GM19239 (cell line): ENCODE measurements at places on chromosomes 11 and 22.

DNA sequence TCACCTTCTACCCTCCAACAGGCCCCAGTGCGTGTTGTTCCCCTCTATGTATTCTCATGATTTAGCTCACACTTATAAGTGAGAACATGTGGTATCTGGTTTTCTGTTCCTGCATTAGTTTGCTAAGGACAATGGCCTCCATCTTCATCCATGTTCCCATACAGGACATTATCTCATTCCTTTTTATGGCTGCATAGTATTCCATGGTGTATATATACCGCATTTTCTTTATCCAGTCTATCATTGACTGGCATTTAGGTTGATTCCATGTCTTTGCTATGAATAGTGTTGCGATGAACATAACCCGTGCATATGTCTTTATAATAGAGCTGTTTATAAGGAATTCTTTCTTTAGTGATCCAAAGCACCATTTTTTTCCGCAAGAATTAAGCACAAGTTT is 28.5 kb upstream of the TLCD5 start:
- DNase-seq, result no peak

- no peak for DNase-seq
Observed at GRCh38 chr11:2171591-2172003, at the start of gene TH. TSS of gene TH (minus strand) at chr11:2171815. CDS start at chr11:2171786, 29 bp downstream.

GRCh38 chr11:81203876-81204275 is 1529.8 kb downstream of the FAM181B start:
- no peak for DNase-seq

DNA sequence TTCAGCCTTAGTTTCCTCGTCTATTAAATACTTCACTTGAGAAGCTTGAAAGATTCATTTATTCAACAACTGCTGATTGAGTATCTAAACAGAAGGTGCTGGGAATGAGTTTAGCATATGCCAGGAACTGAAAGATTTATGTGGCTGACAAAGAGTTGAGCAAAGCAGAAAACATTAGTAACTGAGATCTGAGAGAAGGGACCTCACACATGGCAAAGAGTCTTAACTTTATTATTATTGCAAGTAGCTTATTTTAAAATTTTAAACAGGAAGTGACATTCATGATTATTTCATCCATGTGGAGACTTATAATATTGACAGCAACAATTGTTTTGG is 133.6 kb downstream of the CASP12 start:
- DNase-seq, result no peak

DNA sequence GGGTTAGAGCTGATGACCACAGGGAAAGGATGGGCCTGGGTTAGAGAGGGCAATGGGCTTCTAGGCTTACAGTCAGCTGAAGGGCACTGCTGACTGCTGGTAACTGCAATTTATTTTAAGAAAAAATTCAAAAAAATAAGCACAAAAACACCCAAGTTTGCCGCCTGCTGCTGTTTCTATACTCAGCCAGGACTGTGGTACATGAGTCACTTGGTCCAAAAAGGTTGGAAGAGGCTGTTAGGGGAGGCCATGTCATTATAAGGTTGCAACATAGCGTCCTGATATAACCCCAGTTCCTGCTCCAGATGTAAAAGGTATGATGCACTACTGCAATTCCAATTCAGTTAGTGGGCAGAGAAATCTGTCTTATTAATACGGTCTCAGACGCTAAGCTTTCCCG is 98.9 kb downstream of the ETS1 start:
- no peak for DNase-seq

GRCh38 chr22:45491841-45492240 is 10.8 kb upstream of the FBLN1 start:
- no peak for DNase-seq

DNA sequence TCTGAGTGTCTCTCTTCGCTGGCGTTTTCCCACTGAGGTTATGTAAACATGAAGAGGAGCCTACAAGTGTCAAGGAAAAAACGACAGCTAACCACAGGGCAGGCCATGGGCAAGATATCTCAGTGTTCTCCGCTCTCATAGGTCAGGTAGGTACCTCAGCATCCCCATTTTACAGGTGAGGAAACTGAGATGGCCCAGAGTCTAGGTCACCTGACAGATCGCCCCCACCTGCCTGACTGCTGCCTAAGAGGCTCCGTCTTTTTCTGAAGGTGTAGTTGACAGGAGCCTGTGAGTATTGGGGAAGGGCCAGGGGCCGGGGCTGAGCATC is 847 bp upstream of the NDUFA6 start:
- DNase-seq, result no peak

GRCh38 chr11:22508665-22509064 is 117.0 kb downstream of the FANCF start:
- no peak for DNase-seq

DNA sequence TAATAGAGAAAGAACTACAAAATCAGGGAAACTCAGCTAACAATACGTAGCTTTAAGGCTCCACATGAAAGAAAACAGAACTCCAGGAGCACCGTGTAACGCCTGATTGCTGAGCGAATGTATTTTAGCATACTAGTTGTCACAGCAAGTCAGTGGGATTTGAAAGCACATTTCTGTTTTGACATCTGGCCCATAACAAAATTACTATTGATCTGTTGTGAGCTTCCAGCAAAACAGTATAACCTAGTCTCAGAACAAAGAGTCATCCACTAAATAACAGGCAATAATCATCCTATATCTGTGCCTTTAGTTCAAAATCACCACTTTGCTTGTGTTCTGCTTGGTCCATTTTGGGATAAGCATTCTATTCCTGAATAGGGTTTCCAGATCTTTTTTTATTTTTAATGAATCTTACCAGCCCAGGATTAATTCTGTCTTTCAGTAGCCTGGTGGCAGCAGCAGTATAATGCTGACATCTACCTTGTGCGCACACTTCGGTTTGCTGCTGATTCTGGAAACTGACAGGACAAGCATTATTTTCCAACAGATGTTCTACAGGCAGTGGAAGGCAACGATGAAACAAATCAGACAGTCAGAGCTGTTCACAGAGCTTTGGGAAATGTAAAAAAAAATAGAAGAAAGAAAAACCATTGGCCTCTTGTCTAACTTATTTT is 66.2 kb downstream of the CADM1 start:
- DNase-seq, result no peak

- no peak for DNase-seq
Observed at GRCh38 chr22:17407643-17408042, 38.4 kb downstream of the CECR2 start.

- DNase-seq, result no peak
Observed at GRCh38 chr11:75813124-75813523, 1.9 kb upstream of the UVRAG start.

DNA sequence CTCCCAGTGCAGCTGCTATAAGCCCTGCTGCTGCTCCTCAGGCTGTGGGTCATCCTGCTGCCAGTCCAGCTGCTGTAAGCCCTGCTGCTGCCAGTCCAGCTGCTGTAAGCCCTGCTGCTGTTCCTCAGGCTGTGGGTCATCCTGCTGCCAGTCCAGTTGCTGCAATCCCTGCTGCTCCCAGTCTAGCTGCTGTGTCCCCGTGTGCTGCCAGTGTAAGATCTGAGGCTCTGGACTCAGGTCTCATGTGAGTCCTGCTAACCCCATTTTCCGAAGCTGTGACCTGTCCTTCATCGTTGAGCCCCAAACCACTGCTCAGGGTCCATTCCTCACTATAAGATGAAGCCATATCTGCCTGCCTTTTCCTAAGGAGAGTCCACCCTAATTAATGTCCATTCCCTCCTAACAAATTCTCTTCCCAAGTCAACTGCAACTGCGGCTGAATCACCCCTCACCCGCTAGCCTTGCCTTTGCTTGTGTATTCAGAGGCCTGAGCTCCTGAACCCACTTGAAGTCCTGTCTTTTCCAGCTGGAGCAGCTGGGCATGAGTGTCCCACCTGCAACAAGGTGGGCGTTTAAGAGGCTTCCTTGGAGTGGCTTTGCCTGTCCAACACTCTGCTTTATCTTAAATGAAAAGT is 626 bp downstream of the KRTAP5-7 start:
- no peak for DNase-seq

GRCh38 chr22:44326491-44326885 is 13.7 kb upstream of the SHISAL1 start:
- no peak for DNase-seq

GRCh38 chr11:122692444-122692843 is 36.9 kb downstream of the UBASH3B start:
- no peak for DNase-seq

- DNase-seq, result no peak
Observed at GRCh38 chr22:39317775-39318506, 1.5 kb downstream of the RPL3 start.

DNA sequence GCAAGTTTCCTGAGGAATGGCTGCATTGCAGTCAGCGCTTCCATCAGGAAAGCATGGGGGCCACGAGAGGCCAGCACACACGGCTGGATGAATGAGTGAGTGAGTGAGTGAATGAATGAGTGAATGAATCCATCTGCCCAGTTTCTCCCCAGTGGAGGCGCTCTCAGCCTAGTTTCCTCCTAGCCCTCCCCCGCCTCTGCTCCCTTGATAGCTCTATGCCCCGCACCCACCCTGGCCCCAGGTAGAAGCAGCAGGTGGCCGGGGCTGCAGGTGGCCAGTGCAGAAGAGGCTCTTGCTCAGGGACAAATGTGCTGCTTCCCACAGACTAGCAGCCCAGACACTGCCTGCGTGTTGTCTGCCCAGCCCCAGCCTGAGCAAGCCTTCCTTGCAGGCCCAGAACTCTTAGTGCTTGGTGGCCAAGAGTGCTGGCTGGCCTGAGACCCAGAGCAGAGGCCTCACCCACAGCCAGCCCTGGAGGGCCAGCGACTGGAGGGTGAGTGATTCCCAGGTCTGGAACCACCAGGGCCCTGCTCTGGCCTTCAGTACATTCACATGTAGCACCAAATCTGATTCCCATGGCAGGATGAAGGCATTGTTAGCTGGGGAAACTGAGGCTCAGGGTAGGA is 31.1 kb upstream of the PDGFB start:
- DNase-seq, result no peak

DNA sequence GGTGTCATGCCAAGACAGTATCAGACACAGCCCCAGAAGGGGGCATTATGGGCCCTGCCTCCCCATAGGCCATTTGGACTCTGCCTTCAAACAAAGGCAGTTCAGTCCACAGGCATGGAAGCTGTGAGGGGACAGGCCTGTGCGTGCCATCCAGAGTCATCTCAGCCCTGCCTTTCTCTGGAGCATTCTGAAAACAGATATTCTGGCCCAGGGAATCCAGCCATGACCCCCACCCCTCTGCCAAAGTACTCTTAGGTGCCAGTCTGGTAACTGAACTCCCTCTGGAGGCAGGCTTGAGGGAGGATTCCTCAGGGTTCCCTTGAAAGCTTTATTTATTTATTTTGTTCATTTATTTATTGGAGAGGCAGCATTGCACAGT is 14.6 kb downstream of the IL10RA start:
- no peak for DNase-seq

DNA sequence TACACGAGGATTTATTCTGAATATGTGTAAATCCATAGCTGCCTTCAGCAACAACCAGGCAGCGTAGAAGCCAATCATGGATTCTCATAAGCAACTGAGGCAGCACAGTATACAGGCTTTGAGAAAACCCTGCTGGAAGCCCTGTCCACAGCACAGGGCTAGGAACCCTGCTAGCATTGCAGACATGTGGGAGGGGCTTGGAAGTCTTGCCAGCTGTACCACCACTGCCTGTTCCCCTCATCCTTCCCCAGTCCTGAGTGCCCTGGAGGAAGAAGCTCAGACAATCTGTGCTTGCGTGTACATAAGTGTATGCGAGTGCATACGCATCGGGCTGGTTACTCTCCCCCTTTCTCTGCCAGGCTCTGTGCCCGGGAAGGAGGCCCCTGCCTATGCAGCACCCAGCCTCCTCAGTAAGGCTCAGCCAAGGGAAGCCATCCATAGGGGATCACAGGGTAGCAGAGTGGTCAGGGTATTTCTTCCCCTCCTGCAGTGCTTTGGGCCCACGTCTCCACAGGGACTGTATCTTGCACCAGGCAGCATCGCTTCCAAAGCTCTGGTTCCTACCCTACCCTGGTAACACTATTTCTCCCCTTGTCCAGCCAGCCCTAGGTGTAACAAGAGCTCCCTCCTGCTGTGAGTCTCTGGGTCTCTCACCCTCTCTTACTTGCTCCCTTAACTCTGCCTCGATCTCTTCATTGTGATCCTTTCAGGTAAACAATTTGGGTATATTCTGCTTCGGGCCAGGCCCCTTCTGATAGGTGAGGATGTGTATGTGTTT is 90.5 kb downstream of the GALNT18 start:
- DNase-seq, result no peak

DNA sequence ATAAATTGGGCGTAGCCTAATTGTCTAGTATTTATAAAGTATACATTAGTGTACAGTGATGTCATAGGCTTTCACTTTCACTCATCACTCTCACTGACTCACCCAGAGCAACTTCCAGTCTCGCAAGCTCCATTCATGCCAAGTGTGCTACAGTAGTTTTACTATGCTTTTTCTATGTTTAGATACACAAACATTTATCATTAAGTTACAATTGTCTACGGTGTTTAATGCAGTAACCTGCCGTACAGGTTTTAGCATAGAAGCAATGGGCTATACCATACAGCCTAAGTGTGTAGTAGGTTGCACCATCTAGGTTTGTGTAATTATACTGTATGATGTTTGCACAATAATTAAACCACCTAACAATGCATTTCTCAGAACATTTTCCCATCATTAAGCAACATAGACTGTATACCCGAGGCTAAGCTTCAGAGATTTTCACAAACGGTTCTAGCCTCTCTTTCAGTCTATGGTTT is 17.5 kb downstream of the OR9G1 start:
- DNase-seq, result no peak

DNA sequence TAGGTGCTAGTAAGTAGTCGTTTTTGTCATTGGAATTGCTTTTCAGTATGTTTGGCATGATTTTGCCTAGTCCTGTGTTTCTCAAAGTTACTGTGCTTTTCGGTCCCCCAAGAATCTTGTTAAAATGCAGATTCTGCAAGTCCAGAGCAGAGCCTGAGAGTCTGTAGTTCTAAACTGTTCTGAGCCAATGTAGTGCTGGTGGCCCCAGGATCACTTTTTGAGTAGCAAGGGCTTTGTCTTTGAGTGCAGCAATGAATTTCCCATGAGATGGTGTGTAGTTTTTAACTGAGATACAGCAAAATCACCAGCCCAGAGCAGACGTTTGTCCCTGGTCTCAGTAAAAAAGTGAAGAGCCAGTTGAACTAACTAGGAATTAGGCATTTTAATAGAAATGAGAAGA is 122.4 kb downstream of the NCAM1 start:
- DNase-seq, result no peak

DNA sequence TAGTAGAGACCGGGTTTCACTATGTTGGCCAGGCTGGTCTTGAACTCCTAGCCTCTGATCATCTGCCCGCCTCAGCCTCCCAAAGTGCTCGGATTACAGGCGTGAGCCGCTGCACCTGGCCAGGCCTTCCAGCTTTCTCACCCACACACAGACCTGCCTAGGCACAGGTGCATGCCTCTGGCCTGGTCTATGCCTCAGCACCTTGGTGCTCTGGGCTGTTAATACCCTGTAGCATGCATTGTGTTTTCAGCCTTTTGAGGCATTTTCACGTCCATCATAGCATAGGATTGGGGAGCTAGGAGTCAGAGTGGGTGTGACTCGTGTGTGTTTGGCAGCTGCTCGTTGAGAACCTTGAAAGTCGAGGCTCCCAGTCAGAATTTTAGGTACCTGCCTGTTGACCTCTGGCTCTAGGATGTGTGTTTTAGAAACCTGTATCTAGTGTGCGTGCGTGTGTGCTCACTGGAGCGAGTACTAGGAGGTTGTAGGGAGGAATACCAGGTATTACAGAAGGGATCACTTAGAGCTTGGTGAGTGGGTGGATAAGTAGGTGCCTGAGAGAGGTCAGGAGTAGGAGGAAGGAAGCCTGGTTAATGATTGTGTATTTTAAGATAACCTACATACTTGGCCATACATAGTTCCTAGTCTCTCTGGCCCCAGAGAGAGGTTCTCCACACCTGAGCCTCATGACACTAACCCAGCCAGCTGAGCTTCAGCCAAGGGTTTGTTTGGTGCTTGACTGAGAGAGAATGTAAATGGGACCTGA is 20.0 kb downstream of the CRKL start:
- DNase-seq, result no peak
